ENCODE measurements at places on chromosomes 3 and 15.

DNA sequence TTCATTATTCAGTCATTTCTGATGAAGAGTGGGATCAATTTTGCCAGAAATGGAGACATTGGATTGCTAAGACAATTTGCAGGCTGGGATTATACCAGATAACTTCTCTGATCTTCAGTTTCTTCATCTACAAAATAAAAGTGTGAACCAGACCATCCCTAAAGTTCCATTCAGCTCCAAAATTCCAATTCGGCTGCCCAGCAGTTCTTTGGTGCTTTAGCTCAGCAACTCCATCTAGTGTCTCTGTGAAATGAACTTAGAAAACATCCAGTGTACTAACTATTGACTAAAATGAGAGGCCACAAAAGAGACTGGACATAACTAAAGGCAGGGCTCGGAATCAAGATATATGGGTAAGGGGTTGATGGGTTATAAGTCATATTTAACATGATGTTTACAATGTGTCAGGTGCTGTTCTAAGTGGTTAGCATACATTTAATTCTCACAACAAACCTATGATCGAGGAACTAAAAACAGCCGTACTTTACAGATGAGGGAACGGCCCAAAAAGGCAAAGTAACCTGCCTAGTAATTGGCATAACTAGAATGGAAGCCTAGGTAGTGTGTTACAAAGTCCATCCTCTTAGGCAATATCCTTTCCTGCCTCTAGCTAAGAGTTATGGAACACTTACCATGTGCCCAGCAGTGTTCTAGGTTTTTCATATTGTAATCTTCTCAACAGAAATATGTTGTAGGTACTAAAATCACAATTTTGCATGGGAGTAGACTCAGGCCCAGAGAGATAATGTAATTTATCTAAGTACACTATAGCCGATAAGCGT lies 17.0 kb downstream of the THAP10 start:
- peak; percentile 39 for DNase-seq

GRCh38 chr3:101828276-101828675 lies 21.0 kb upstream of the NFKBIZ start:
- DNase-seq = no peak

- no peak for DNase-seq
Observed at GRCh38 chr3:102182162-102182561, 252.7 kb upstream of the ZPLD1 start.

DNA sequence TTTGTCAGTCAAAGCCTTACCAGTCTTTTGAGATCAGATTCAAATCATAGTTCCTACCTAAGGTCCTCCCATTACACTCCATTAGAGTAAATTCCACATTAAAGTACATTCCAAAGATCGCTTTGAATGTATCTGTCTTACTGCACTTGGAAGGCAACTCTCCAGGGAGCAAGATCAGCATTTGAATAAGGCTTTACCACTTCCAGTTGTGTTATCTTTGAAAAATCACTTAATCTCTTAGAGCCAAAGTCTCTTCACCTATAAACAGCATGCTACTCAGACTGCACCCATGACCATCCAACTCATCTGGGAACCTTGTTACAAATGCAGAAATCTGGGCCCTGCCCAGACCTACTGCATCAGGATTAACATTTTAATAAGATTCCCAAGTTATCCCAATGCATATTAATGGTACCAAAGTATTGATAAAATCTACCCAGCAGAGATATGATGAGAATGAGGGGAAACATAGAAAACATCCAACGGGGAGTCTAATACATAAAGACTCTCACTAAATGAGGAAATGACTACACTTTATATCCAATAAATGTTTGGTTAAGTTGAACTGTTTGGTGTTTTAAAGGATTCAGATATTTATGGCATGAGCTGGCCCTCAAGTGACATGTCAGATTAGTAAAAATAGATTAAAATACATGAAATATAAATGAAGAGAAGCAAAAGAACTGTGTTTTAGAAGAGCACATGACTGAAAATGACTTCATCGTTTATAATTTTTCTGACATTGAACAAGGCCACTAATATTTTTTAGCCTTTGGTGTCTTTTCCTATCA lies 75.9 kb downstream of the TNIK start:
- no peak for DNase-seq

DNA sequence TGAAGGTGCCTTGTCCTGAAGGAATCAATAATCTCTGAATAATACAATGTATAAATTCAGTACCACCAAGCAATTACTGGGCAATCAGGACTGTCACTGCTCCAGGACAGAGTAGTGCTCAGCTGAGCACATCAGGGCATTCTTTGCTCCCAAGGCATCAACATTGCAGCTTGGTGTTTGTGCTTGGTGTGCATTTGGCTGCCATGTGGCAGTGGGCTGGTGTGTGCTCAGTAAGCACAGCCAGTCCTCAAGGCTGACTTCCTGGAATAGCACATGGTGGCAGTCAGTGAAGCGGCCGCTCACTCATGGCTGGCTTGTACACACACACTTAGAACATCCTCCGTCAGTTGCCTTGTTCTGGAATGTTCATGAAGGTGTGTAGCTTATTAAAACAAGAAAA lies 217.0 kb downstream of the EPHB1 start:
- DNase-seq = no peak

DNA sequence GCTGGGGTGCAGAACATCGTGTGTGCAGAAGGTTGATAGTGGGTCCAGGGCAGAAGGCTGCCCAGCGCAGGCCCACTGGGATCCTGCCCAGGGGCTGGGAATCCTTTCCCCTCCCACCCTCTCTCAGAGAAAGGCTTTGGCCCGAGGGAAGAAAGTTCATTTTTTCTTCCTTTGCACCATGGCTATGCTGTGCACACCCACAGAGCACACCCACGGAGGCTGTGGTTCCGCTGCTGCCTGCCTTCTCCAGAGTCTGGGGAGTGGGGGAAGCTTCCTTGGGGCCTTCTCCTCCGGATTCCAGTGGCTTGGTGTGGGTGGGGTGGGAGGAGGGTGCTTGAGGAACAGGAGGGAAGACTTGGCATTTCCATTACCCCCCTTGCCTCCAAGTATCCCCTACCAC lies 7.0 kb upstream of the PRKCD start:
- DNase-seq = no peak

- DNase-seq = no peak
Observed at GRCh38 chr3:172840913-172841312, 90.4 kb downstream of the ECT2 start.

DNA sequence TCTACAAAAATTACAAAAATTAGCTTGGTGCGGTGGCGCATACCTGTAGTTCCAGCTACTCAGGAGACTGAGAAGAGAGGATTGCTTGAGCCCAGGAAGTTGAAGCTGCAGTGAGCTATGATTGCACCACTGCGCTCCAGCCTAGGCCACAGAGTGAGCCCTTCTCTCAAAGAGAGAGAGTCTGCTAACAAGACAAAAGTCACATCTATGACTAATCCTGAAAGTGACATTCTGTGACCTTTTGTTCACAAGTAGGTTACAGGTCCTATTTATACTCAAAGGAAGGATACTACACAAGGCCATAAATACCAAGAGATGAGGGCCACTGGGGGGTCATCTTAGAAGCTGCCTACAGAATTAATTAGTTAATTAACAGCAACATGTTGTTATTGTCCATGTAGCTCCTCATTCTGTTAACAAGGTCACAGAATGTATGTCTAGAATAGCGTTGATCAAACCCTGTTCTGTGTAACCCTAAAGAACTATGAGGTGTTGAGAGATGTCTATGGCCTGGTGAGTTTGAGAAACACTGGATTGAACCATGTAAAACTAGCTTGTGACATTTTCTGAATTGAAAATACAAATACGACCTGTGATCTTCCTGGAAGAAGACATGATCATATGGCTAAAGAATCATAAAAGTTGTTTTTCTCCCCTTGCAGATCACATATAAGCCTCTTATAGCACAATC lies 97.0 kb downstream of the SAMMSON start:
- DNase-seq = no peak

- DNase-seq = no peak
Observed at GRCh38 chr15:100502651-100503050, 26.1 kb downstream of the CERS3 start.

GRCh38 chr3:15456321-15456720 lies 28.9 kb downstream of the EAF1 start:
- DNase-seq = no peak

GRCh38 chr3:165919284-165919683 lies 82.1 kb upstream of the BCHE start:
- no peak for DNase-seq

GRCh38 chr3:70182166-70182565 lies 130.3 kb downstream of the MDFIC2 start:
- DNase-seq = no peak

- DNase-seq = no peak
Observed at GRCh38 chr3:25344670-25345069, 83.4 kb upstream of the RARB start.

DNA sequence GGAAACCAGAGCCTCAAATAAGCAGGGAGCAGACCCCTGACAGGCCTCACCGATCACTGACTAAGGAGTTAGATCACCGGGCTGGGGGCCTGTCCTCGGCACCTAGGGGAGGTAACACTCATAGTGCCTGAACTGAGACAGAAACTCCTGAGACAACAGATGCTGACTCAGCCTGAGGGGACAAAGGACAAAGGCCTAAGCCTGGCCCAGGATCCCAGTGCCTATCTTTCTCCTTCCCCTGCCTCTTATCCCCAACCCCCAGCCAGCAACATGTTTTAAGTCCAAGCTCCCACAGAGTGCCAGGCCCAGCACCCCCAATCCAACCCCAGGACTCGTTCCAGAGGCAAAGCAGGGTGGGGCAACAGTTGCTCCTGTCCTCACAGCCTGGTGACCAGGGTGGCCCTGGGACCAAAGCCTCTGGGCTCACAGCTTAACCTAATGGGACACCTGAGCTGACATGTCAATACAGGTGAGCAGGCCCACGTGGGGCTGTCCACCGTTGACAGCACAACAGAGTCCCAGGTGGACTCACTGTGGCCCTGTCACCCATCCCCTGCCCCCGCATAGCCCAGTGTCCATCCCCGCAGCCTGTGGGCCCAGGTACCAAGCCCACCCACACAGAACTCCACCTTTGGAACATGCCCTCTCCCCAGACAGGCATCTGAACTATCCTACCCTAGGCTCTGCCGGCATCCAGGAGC lies 37.4 kb downstream of the ADCY5 start:
- DNase-seq = no peak

DNA sequence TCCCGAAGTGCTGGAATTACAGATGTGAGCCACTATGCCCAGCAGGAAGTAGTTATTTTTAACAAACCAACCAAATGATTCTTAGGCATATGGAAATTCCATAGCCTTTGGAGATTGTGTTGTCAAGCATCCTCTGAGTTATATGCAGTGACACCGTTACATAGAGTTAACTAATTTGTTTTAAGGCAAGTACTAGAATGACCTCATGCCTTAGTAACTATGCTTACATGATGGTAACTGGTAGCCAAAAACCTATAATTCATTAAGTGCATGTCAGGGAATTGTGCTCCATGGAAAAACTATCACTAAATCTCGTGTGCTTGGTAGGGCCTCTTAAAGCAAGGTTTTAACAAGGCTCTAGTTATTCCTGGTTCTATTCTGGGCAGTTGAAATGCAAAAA lies 392.8 kb downstream of the TUSC7 start:
- DNase-seq = no peak

- peak; percentile 71 for DNase-seq
Observed at GRCh38 chr3:97821774-97822358, at the start of gene CRYBG3. CRYBG3 (plus strand) TSS chr3:97822011; CDS start chr3:97822207, 196 bp downstream.

- no peak for DNase-seq
Observed at GRCh38 chr3:187014417-187014864, 84.1 kb downstream of the ST6GAL1 start.

DNA sequence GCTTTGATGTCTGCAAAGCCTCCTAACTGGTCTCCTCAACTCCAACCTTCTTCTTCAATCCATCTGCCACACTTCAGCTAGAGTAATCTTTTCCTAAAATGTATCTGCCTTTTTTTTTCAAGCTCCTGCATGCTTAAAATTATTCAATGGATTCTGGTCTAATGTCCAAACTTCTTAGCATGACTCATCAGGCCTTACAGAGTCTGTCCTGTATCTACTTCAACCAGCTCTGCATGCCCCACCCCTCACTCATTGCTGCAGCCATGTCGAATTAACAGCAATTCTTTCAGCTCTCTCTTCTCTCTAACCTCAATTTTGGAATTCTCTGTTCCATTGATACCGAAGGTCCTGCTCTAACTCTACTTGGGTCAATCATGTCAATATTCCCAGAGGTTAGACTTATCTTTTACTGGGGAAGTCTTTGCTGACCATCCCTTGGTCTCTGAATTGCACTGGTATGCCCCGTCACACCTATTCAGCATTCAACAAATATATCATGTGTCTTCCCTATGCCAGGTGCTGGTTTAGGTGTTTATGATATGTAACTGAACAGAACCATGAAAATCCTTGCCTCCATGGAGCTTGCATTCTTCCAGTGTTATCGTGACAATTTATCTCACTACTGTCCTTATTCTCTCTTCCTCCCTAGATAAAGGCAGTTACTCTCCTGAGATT lies 88.5 kb upstream of the NANOGP8 start:
- DNase-seq = peak; percentile 2

- no peak for DNase-seq
Observed at GRCh38 chr15:57890878-57891277, 174.6 kb downstream of the ALDH1A2 start.

DNA sequence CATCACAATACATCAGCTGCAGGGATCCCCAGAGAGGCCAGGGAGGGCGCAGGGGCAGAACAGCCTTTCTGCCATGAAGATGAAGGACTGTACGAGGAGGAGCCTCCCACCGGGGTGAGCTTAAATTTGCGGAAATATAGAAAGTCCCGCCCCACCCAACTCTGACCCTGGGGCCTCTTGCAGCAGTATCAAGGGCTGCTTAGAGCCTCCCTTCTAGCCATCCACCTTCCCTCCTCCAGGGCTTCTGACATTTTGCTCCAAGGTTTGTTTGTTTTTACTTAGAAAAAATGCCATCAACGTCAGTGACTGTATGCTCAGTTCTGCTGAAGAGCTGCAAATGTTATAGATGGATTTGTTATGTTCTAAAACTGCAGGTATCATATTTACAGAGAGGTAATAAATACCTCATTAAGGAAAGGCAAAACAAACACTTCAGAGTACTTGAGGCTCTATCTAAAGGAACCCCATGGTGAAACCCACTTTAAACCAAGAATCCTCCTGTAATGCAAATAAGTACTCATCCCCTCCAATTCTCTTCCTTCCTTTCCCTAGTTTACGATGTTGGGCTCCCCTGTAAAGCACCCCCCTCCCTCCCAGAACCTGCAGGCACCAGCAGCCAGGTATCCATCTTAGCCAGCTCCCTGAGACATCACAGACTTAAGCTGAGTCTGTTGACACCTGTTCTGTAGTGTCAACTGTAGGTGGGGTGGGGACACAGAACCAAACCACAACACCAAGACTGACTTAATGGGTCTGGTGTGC lies 30.5 kb downstream of the RFTN1 start:
- DNase-seq = no peak

DNA sequence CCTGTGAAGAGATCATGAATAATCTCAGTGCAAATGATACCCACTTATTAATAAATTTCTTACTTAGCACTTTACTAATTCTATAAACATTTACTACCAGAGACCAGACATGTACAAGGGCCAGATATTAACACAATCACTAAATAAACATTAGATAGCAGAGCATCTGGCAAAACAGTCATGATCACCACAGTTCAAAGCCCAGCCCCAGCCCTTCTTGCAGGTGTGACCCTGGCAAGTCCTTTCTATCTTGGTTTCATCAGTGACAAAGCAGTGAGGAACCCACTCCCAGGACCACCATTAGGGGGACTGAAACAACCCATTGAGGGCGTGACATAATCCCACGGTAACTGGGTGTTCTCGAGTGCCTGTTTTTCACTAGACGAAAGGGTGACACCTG lies 11.6 kb downstream of the ZXDC start:
- no peak for DNase-seq

- DNase-seq = no peak
Observed at GRCh38 chr3:174409086-174409743, 449.9 kb upstream of the NAALADL2 start.

Data from SW480 (cell line).